SK-N-SH (cell line): ENCODE measurements at places on chromosomes 3 and 15.
A peak's percentile ranks its signal among the peaks of the same experiment; 100 is the strongest.

DNA sequence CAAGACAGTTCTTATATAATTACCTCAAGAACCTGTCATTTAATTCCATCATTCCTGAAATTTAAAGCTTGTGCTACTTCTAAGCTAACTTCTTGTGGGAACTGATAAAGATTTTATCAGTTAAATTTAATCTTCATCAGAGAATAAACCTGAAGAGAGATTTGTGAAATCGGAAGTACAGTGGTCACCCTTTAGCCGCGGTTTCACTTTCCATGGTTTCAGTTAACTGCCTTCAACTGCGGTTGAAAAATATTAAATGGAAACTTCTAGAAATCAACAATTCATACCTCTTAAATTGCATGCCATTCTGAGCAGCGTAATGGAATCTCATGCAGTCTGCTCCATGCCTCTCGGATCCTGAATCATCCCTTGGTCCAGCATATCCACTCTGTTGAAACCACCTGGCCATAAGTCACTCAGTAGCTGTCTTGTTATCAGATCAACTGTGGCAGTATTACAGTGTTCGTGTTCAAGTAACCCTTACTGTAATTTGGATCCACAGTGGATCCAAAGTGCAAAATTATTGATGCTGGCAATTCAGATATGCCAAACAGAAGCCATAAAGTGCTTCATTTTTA, 626.1 kb downstream of the CADM2 start:
- no peak for DNase-seq

- DNase-seq, result no peak
Measured at GRCh38 chr15:60264566-60264965, 133.2 kb downstream of the ANXA2 start.

DNA sequence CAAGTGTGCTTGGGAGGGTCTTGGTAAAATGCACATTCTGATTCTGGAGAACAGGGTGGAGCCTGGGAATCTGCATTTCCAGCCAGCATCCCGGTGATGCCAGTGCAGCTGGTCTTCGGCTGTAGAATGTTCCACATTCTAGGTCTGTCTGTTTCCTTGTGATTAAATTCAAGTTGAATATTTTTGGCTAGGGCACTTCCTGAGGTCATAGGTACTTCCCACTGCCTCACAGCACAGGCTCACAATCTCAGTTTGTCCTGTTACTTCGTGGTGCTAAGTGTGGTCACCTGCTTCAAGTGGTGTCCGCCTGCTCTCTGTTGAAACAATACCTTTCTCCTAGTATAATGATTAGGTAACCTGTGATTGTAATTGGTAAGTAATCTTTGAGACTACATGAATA, 40.1 kb downstream of the FLNB start:
- DNase-seq, result no peak

- no peak for DNase-seq
Measured at GRCh38 chr3:24181256-24181655, 236.2 kb downstream of the NR1D2 start.

DNA sequence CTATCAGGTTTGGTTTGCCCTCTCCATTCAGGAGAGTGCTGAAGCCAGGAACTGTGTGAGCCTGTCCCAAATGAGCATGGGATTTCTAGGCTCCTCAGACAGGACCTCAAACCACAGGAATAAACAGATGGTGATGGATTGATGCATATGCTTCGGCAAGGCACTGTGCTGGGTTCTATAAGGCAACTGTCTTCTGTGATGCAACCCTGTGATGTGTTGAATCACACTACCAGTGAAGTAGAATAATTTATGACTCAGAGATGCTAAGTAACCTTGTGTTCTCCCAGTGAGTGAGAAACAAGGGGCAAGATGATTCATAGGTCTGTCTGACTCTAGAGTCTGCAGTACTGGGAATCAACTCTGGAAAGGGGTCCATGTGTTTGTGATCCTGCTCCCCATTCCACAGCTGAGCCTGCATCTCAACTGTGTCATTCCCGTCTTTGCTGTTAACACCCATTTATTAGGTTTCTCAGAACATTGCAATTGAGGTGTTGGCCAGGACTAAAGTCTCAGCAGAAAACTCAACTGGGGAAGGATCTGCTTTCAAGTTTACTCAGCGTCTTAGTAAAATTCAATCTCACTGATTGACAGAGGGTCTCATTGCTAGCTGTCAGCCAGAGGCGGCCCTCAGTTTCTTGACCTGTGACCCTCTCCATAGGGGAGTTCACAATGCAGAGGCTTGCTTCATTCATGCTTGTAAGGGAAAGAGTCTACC, 510.1 kb upstream of the CFAP20DC start:
- no peak for DNase-seq

DNA sequence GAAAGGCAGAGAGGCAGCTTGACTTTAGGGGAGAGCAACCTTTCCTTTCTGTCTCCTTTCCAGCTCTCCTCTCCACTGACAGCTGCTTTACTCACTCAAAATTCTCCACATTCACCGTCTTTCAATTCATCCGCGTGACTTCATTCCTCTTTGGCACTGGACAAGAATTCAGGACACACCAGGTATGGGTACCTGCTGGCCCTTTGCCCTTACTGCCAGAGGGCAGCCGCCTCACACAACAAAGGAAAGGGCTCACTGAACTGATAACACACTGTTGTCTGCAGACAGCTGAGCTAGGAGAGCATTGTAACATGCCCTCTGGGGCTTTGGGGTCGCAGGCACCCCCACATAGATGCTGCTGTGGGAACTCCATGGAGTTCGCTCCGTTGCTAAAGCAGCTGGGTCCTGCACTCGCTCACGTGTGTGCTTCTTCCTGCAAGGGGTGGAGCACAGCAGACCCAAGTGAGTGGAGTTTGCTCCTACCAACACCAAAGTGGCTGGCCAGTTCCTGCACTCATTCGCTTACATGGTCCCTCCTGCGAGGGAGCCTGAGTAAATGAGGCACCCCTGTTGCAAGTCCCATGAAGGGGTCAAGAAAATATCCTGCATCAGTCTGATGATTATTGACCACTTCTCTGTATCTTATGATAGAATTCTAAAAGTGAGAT, 79.0 kb upstream of the SGO1 start:
- no peak for DNase-seq

DNA sequence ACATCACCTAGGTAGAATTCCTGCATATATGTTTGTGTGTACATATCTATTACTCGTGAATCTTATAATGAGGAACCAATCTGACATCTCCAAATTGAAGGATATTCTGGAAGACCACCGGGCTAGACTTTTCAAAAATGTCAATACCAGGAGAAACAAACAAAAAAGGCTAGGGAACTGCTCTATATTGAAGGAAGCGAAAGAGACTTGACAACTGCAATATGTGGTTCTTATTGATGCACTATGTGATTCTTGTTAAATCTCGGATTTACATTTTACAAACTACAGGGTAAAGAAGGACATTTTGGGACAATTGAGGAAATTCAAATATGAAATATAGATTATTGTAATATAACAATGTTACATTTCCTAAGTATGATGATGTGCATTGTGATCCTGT, 137.5 kb upstream of the CCDC54 start:
- DNase-seq, result no peak

DNA sequence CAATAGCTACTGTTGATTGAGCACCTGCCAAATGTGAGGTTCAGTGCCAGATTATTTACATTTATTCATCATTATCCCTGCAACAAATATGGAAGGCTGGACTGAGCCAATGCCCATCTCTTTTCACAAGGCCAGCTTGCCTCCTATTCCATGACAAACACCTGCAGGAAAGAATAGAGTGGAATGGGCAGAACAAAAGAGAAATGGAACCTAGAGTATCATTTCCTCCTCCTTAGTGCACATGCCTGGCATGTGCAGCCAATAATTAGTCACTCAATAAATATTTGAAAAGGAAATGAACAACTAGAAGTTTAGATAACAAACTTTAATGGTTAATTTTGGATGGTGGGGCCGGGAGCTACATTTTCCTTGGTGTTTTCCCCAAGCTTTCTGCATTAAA, 61.4 kb upstream of the MYRIP start:
- DNase-seq, result no peak

DNA sequence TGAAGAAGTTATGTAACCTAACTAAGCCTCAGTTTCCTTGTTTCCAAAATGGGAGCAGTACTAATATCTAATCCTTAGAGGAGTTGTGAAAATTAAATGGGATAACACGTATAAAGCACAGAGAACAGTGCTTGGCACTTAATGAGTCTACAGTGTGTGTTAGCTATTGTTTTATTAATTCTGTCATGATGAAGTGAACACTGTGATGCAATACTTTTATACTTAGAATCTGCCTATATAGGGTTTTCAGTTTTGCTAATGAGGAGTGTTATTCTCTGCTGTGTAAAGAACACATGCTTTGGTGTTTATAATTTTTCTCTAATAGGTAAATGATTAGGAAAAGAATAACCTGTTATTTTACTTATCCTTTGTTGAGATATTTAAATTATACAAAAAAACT, 65.2 kb downstream of the MBNL1 start:
- DNase-seq, result no peak

GRCh38 chr15:67781061-67781460, 44.2 kb upstream of the SKOR1 start:
- no peak for DNase-seq

- DNase-seq, result no peak
Measured at GRCh38 chr15:84609818-84610525, 9.2 kb downstream of the ZSCAN2 start.

GRCh38 chr3:107990926-107991325, 99.9 kb downstream of the CD47 start:
- DNase-seq, result no peak

DNA sequence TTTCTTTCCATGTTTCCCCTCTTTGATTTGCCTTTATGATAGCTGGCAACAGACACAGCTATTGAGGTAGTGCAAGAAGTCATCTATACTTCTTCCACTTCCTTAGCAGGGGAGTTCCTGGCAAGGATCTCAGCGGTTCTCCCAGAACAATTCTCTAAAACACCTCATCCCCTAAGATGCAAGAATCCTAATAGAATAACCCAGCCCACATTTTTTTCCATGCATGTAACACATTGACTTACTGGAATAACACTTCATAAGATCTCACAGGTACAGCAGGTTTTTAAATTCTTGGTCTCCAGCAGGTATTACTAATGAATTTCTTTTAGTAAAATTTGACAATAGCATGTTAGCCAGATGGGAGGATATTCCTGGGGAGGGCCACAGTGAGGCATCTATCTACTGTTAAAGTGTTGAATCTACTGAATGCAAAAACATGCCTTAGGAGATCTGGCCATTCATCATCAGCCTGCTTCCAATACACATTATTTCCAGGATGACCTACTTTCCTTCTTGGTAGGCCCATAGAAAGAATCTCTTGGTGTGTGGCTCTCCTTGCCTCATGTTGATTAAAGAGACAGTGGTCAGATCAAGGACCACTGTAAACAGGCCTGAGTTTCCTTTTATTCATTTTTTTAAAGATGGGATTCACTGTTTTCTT, 78.5 kb downstream of the RAD18 start:
- DNase-seq, result no peak

GRCh38 chr3:178736300-178736699, 200.1 kb downstream of the KCNMB2 start:
- DNase-seq, result no peak

- no peak for DNase-seq
Measured at GRCh38 chr3:32419742-32420125, 28.1 kb downstream of the CMTM7 start.

- no peak for DNase-seq
Measured at GRCh38 chr15:65835447-65835846, 33.8 kb upstream of the RAB11A start.

DNA sequence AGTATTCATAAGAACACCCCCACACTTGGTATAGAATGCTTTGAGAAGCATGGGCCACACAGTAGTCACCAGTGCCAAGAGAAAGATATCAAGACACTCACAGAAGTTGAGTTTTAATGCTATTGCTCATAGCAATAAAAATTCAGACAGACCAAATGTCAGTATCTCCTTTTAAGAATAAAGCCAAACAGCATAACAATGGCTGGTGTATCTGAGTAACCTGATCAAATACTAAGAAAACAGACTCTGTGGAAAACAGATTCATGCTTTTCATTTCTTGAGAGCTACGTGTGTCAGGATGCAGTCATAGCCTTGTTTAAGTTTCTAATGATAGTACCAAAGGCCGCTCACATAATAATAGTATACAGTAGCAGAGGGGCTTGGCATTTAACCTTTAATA, 778.5 kb downstream of the MECOM start:
- DNase-seq, result no peak

- no peak for DNase-seq
Measured at GRCh38 chr3:152047465-152047864, 174.0 kb downstream of the SUCNR1 start.

GRCh38 chr3:171772427-171773056, 37.7 kb downstream of the PLD1 start:
- DNase-seq, result peak; percentile 64

DNA sequence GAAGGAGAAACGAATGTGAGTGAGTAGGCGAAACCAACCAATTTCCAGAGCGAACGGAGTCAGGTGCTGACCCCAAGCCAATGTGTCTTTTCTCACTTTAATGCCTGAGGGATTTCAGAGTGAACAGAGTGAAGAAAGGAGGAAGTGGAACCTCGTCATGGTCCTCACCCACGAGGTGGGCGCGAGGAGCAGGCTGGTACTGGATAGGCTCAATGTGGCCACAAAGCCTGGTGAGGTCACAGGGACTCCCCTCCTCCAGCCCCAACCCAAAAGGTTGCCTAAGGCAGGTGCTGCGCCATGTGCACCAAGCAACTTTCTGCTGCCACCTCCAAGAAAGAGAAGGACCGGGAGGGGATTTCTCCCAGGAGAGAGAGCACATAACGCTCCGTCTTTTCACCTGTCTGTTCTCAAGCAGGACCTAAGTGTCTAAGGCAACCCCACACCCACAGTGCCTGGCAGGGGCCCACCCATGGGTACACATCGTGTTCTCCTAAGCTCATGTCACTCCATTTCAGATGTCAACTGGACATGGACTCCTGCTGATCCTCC, 3.8 kb downstream of the NRROS start:
- no peak for DNase-seq
